Activated naive CD4-positive, alpha-beta T cell treated with anti-CD3 and anti-CD28 coated beads for 36 hours (primary cell): ENCODE measurements at places on chromosomes 4 and X. TPM values are rescaled to one million over a fixed set of nuclear protein-coding genes. Genes with fewer than 3 reads are reported as not detected.

The CXorf49 gene
- total RNA-seq, result not detected

The KLHL5 gene
- 14.9 TPM for total RNA-seq

The CHST7 gene
- total RNA-seq, result 0.99 TPM

The TDO2 gene
- not detected for total RNA-seq

The ASB5 gene
- not detected for total RNA-seq

The TMEM31 gene
- not detected for total RNA-seq

The VCX2 gene
- not detected for total RNA-seq

The RASSF6 gene
- not detected for total RNA-seq

The SSX2 gene
- not detected for total RNA-seq

The SNCA gene
- 1.1 TPM for total RNA-seq

The ETFDH gene
- total RNA-seq, result 36.8 TPM

- H3K27ac ChIP-seq, result no peak overlapping the region
- no peaks in the 10 kb centered on the region for H3K4me1 ChIP-seq
- peaks cover 3% of the 10 kb centered on the region for H3K27me3 ChIP-seq
- H3K36me3 ChIP-seq, result no peaks in the 10 kb centered on the region
- no peak for DNase-seq
- no peak overlapping the region for H3K4me3 ChIP-seq
Measured at GRCh38 chr4:100657187-100657586, 139.4 kb upstream of the EMCN start.

- H3K27me3 ChIP-seq, result no peaks in the 10 kb centered on the region
- H3K36me3 ChIP-seq, result no peaks in the 10 kb centered on the region
- H3K4me3 ChIP-seq, result no peak overlapping the region
Measured at GRCh38 chr4:138090150-138090917, 151.8 kb downstream of the SLC7A11 start.

GRCh38 chr4:109816082-109816442, 500 bp downstream of the GAR1 start:
- H3K27ac ChIP-seq, result peak overlapping the region; percentile 95
- peak; percentile 57 for DNase-seq
- peak overlapping the region; percentile 99 for H3K4me3 ChIP-seq
- peaks cover 53% of the 10 kb centered on the region for H3K4me1 ChIP-seq
- H3K27me3 ChIP-seq, result no peaks in the 10 kb centered on the region
- peaks cover 37% of the 10 kb centered on the region for H3K36me3 ChIP-seq

DNA sequence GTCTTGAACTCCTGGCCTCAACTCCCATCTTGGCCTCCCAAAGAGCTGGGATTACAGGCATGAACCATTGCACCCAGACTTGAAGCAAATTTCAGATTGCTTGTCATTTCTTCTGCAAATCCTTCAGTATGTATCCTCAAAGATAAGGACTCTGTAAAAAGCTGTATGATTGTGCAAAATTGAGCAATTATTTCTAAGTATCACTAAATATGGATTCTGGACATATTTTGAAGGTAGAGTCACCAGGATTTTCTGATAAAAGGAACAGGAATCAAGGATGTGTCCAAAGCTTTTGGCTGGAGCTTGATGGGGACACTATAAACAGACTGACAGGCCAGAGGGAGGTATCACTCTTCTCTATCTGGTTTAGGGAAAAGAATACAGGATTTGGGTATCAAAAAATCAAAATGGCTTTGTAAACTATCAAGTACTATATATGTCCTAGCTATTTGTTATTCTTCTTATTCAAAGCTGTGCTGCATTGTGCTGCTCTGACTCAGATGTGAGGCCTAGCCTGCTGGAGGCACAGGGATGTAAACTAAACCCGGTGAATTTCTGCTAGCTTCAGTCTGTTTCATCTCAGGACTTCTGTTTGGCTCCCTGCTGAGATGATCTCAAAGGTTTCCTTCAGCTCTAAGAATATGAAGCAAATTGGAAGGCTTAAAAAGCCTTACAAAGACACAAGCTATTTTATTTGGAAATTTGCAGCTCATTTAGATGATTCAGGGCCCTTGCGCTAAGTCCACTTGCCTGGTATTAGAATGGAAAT, 8.3 kb downstream of the RPS4X start:
- H3K27ac ChIP-seq, result no peak overlapping the region
- no peak for DNase-seq
- no peak overlapping the region for H3K4me3 ChIP-seq
- H3K36me3 ChIP-seq, result peaks cover 30% of the 10 kb centered on the region
- H3K27me3 ChIP-seq, result no peaks in the 10 kb centered on the region
- peaks cover 34% of the 10 kb centered on the region for H3K4me1 ChIP-seq

GRCh38 chr4:8553216-8553615, 27.0 kb upstream of the GPR78 start:
- H3K27me3 ChIP-seq, result no peaks in the 10 kb centered on the region
- H3K4me1 ChIP-seq, result no peaks in the 10 kb centered on the region
- H3K4me3 ChIP-seq, result no peak overlapping the region
- no peak for DNase-seq

DNA sequence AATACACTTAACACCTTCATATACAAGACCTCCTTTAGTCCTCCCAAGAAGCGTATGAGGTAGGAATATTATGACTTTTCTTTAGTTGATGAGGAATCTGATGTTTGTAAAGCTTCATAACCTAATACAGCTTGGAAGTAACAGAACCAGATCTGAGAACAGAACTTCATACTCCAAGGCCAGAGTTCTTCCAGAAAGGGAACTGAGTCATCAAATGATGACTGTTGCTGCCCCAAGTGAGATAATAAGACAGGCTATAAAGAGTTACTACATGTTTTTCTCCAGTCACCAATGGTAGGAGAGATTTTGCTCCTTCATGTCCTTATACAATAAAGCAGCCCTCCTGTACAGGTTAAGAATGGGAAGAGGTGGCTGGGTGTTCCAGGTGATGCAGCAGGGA, 74.3 kb upstream of the ANXA3 start:
- DNase-seq, result no peak
- H3K27me3 ChIP-seq, result peaks cover 3% of the 10 kb centered on the region
- H3K36me3 ChIP-seq, result no peaks in the 10 kb centered on the region
- no peak overlapping the region for H3K27ac ChIP-seq
- H3K4me3 ChIP-seq, result no peak overlapping the region
- H3K4me1 ChIP-seq, result no peaks in the 10 kb centered on the region

DNA sequence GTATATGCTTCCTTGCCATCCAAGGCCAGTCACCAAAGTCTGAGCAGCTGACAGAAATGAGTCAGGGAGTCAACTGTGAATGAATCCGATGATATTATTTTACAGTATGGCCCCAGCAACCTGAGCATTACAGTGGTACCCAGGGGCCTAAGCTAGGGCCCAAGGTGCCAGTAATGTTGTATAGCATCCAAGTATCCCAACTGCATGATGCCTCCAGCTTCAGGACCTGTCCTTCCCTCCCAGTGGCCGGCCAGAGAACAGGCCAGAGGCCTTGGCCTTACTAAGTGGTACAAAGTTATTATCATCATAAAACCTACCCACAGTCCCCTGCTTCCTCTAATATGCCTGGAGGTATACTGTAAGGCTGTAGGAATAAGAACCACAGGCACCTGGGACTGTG, 79.9 kb downstream of the RFC1 start:
- no peaks in the 10 kb centered on the region for H3K27me3 ChIP-seq
- no peaks in the 10 kb centered on the region for H3K4me1 ChIP-seq
- peaks cover 21% of the 10 kb centered on the region for H3K36me3 ChIP-seq
- DNase-seq, result no peak
- H3K27ac ChIP-seq, result no peak overlapping the region

DNA sequence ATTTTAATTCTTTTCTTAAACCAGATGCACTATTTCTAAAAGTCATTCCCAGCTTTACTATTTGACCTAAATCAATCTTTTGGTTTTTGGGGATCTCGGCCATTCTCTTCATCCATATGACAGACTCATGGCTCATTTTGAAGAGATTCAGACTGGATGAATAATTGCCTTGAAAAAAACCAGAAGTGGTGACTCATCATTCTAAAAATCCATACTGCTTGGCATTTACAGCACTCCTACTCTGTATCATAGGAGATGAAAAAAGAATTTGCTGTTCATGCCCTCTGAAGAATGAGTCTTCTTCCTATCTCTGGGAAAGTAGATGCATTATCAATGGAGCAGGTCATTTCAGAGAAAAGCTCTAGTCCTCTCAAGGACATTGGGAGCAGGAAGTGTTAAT, 220.5 kb upstream of the RPS6KA3 start:
- H3K27me3 ChIP-seq, result no peaks in the 10 kb centered on the region
- no peak overlapping the region for H3K4me3 ChIP-seq
- peaks cover 3% of the 10 kb centered on the region for H3K4me1 ChIP-seq
- no peak overlapping the region for H3K27ac ChIP-seq

GRCh38 chr4:31156221-31156620, 436.1 kb downstream of the PCDH7 start:
- H3K27me3 ChIP-seq, result no peaks in the 10 kb centered on the region
- H3K4me3 ChIP-seq, result no peak overlapping the region
- DNase-seq, result no peak
- no peaks in the 10 kb centered on the region for H3K4me1 ChIP-seq
- H3K27ac ChIP-seq, result no peak overlapping the region

DNA sequence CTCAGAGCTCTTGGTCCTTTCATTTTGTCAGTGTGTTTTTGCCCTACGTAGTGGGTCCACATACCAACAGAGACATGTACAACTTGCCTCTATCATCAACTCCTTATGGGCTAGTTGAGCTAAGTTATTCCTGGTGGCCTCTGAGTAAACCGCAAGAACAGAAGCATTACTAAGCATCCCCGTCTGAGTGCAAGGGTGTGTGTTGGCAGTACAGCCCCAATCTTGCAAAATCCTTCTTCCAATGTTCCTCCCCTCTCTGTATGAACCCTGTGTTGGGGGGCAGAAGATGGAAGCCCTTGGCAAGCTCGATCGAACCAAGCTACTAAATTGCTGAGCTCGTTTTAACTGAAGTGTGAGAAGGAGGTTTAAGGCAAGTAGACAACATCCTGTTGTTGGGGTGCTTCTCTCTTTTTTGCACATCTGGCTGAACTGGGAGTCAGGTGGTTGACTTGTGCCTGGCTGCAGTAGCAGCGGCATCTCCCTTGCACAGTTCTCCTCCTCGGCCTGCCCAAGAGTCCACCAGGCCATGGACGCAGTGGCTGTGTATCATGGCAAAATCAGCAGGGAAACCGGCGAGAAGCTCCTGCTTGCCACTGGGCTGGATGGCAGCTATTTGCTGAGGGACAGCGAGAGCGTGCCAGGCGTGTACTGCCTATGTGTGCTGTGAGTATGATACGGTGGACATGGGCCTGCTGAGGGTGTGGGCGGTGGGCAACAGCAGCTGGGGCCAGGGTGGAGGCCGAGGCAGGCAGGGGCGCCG, at the start of gene SH2D1A:
SH2D1A (plus strand) TSS at position 447 of the 760 bp plus-strand sequence; CDS start at position 527, 80 bp downstream.
- H3K4me3 ChIP-seq, result peak within 1 kb of the TSS; percentile 86
- H3K27me3 ChIP-seq, result no peaks in the 10 kb centered on the region

GRCh38 chr4:47721892-47722575, 115.8 kb downstream of the CORIN start:
- no peak overlapping the region for H3K27ac ChIP-seq

GRCh38 chr4:154743683-154744340, at the start of gene LRAT:
LRAT (plus strand) TSS chr4:154744000; CDS start chr4:154744327, 327 bp downstream.
- H3K27me3 ChIP-seq, result peaks cover 67% of the 10 kb centered on the region
- no peaks in the 10 kb centered on the region for H3K36me3 ChIP-seq
- H3K4me1 ChIP-seq, result peaks cover 20% of the 10 kb centered on the region
- peak within 1 kb of the TSS; percentile 73 for H3K4me3 ChIP-seq

- H3K36me3 ChIP-seq, result no peaks in the 10 kb centered on the region
- no peak overlapping the region for H3K27ac ChIP-seq
- DNase-seq, result no peak
- peaks cover 7% of the 10 kb centered on the region for H3K4me1 ChIP-seq
Measured at GRCh38 chr4:112109360-112110058, 35.7 kb upstream of the FAM241A start.

- DNase-seq, result no peak
- H3K4me3 ChIP-seq, result no peak overlapping the region
- no peaks in the 10 kb centered on the region for H3K4me1 ChIP-seq
- no peak overlapping the region for H3K27ac ChIP-seq
- H3K27me3 ChIP-seq, result no peaks in the 10 kb centered on the region
Measured at GRCh38 chrX:81662381-81662780, 460.5 kb downstream of the SH3BGRL start.

GRCh38 chrX:135438734-135439043, 16.9 kb downstream of the SMIM10L2A start:
- H3K4me3 ChIP-seq, result no peak overlapping the region
- no peak for DNase-seq
- no peak overlapping the region for H3K27ac ChIP-seq
- no peaks in the 10 kb centered on the region for H3K4me1 ChIP-seq
- H3K36me3 ChIP-seq, result no peaks in the 10 kb centered on the region
- no peaks in the 10 kb centered on the region for H3K27me3 ChIP-seq

GRCh38 chr4:126223784-126224407, 909.1 kb downstream of the FAT4 start:
- H3K4me1 ChIP-seq, result no peaks in the 10 kb centered on the region
- no peaks in the 10 kb centered on the region for H3K27me3 ChIP-seq
- no peak overlapping the region for H3K4me3 ChIP-seq
- no peaks in the 10 kb centered on the region for H3K36me3 ChIP-seq
- no peak for DNase-seq
- no peak overlapping the region for H3K27ac ChIP-seq

DNA sequence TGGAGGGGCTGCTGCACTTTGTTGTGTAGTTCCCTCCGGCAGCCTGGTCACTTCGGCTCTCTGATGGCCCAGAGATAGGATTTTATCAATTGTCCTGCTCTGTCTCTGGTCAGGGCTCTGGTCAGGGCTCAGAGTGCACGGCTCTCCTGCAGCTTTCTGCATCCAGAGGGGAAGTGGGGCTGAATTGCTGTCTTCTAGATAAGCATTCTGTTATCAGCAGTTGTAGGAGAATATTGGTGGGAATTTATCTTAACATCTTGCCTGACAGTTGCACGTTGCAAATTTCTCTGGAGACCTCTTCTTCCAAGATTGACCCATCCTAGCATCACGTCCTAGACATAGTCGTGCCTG, 62.8 kb downstream of the FAM193A start:
- H3K4me3 ChIP-seq, result no peak overlapping the region
- H3K27ac ChIP-seq, result peak overlapping the region; percentile 47
- no peak for DNase-seq
- H3K4me1 ChIP-seq, result peaks cover 51% of the 10 kb centered on the region
- H3K36me3 ChIP-seq, result peaks cover 13% of the 10 kb centered on the region
- no peaks in the 10 kb centered on the region for H3K27me3 ChIP-seq

DNA sequence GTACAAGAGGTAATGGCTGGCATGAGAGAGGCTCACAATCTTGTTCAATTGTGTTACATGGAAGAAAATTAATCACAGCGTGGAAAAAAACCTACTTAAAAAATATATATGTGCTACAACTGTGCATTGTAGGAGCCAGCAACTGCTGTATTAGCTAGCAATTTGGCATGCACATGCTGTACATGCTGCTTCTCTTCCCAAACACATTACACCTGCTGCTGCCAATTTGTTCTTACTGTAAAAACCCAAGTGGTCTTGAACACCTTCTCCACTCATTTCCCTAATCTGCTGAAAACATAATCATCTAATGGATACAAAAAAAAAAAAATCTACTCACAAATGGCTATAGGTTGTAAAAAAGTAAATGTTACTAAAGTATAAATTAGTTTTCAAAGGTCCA, 264.2 kb downstream of the INPP4B start:
- peak overlapping the region; percentile 81 for H3K27ac ChIP-seq
- no peak for DNase-seq
- H3K27me3 ChIP-seq, result no peaks in the 10 kb centered on the region
- H3K4me1 ChIP-seq, result peaks cover 84% of the 10 kb centered on the region
